Hair follicular keratinocyte (primary cell): ENCODE measurements at places on chromosomes 11 and 22. TPM values are rescaled to one million over a fixed set of nuclear protein-coding genes. Genes with fewer than 3 reads are reported as not detected.

The LRRN4CL gene
- 0.08 TPM in 2 replicates for total RNA-seq

The MAPK8IP2 gene
- total RNA-seq: 0.72 and 1.1 TPM in 2 replicates

The OR5M8 gene
- not detected in 2 replicates for total RNA-seq

The XKR3 gene
- not detected in 2 replicates for total RNA-seq

The CEND1 gene
- total RNA-seq: not detected in 2 replicates

The SYT13 gene
- not detected in 2 replicates for total RNA-seq

The KRTAP5-11 gene
- total RNA-seq: not detected in 2 replicates

The NRXN2 gene
- total RNA-seq: 0.04 TPM in 1 of 2 replicates, not detected in the other

The SMCO4 gene
- 6.2 and 9.6 TPM in 2 replicates for total RNA-seq

The FGF4 gene
- total RNA-seq: not detected in 2 replicates

The ALDH3B1 gene
- total RNA-seq: 0.31 and 0.61 TPM in 2 replicates

The C22orf42 gene
- total RNA-seq: not detected in 2 replicates

The CNTN5 gene
- total RNA-seq: not detected in 2 replicates

The PTPRCAP gene
- 0.78 and 1.4 TPM in 2 replicates for total RNA-seq

The LRRC51 gene
- total RNA-seq: 5.2 and 8.0 TPM in 2 replicates

The TRIM48 gene
- total RNA-seq: not detected in 2 replicates

The HTR3B gene
- not detected in 2 replicates for total RNA-seq

The OR5B21 gene
- not detected in 2 replicates for total RNA-seq

The CTSW gene
- 0.08 TPM in 1 of 2 replicates, not detected in the other for total RNA-seq

The MMP7 gene
- total RNA-seq: not detected in 2 replicates

The CCDC157 gene
- total RNA-seq: 0.47 and 2.5 TPM in 2 replicates

The ASCL2 gene
- 0.78 and 0.87 TPM in 2 replicates for total RNA-seq

The ETS1 gene
- total RNA-seq: 88.0 and 108 TPM in 2 replicates

The OR8G5 gene
- not detected in 2 replicates for total RNA-seq

The PANX2 gene
- total RNA-seq: 0.04 and 0.62 TPM in 2 replicates

The PKDREJ gene
- under 0.01 TPM in 1 of 2 replicates, not detected in the other for total RNA-seq

The RIC3 gene
- 0.16 TPM in 1 of 2 replicates, not detected in the other for total RNA-seq

The GGT5 gene
- total RNA-seq: 0.30 TPM in 1 of 2 replicates, not detected in the other

The SLC25A45 gene
- total RNA-seq: 0.23 and 1.4 TPM in 2 replicates

The ARRB1 gene
- total RNA-seq: 0.19 and 1.9 TPM in 2 replicates

The OR52H1 gene
- total RNA-seq: not detected in 2 replicates

The KCTD14 gene
- 16.0 and 16.9 TPM in 2 replicates for total RNA-seq

The TRIM3 gene
- 8.7 and 12.5 TPM in 2 replicates for total RNA-seq

The APLNR gene
- not detected in 2 replicates for total RNA-seq

The BRSK2 gene
- 0.04 and 0.23 TPM in 2 replicates for total RNA-seq

The ANO5 gene
- not detected in 2 replicates for total RNA-seq

The CCDC34 gene
- 1.2 and 5.2 TPM in 2 replicates for total RNA-seq

The CHRM1 gene
- total RNA-seq: not detected in 2 replicates

The APOL6 gene
- 4.3 and 11.7 TPM in 2 replicates for total RNA-seq

The RNH1 gene
- total RNA-seq: 322 and 445 TPM in 2 replicates

The NUP50 gene
- total RNA-seq: 32.3 and 69.7 TPM in 2 replicates

The RIMBP3C gene
- total RNA-seq: not detected in 2 replicates

The TEAD1 gene
- 28.9 and 38.6 TPM in 2 replicates for total RNA-seq

The KRTAP5-1 gene
- not detected in 2 replicates for total RNA-seq

The PTGDR2 gene
- total RNA-seq: not detected in 2 replicates

The PVALB gene
- total RNA-seq: not detected in 2 replicates

The DBX1 gene
- total RNA-seq: not detected in 2 replicates

The SCN4B gene
- 2.5 and 7.8 TPM in 2 replicates for total RNA-seq

The HEPHL1 gene
- total RNA-seq: 26.8 and 117 TPM in 2 replicates

The PYGM gene
- total RNA-seq: 0.08 TPM in 1 of 2 replicates, not detected in the other

The OR5W2 gene
- total RNA-seq: not detected in 2 replicates

The DSCAML1 gene
- not detected in 2 replicates for total RNA-seq

The MMP8 gene
- 0.11 TPM in 1 of 2 replicates, not detected in the other for total RNA-seq

The ASPHD2 gene
- 3.9 and 5.4 TPM in 2 replicates for total RNA-seq
